ENCODE measurements at places on chromosomes 6 and 20.

DNA sequence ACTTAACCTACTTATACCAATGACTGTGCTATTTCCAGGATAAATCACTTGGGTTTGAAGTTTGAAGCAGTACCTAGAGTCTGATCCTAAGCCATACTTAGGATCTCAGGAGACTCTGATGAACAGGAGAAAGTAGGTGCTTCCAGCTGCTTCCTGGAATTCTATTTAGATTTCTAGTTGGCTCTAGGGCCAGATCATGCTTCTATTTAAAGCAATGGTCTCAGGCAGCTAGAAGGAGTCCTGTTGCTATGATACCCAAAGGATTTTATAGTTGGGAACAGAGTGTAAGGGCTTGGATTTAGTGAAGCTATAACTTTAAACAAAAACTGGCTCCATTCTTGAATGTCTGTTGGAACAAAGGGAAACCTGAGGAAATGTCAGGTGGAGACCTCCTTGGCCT lies 52.4 kb upstream of the TINAG start:
- no peak for DNase-seq

- DNase-seq, result no peak
Observed at GRCh38 chr20:6295867-6296256, 173.0 kb upstream of the FERMT1 start.

DNA sequence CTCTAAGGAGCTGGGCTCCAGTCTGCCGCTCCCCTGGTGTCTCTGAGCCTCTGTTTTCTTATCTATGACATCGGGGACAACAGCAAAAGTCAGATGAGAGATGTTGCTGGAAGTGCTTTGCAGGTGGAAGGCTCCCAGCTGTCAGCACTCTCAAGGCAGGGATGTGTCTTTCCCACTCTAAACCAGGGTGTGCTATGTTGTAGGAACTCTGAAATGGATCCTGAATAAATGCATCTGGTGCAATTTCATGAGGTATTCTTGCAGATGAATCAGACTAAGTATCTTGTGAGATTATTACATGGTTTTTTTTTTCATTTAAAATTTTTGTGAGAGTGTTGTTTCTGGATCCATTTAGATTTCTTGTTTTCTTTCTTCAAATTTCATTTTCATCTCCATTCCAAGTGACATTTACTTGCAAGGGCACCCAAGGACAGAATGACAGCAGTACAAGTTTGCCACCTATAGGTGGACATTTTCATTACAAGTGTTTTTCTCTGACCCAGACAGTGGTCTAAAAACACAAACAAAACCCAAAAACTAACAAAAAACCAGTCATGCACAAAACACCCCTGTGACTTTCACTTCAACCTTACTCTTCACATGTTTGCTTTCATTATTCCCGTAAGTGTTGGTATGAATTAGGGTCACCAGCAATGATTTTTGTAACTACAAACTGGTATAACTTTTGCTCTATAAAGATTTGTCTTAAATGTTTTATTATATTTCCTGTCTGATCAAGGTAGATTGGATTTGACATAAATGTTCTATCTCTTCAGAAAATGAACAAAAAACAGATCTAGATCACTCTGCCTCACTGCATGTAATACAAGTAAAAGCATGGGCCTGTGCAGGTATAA lies 14.7 kb upstream of the SIM1 start:
- no peak for DNase-seq

DNA sequence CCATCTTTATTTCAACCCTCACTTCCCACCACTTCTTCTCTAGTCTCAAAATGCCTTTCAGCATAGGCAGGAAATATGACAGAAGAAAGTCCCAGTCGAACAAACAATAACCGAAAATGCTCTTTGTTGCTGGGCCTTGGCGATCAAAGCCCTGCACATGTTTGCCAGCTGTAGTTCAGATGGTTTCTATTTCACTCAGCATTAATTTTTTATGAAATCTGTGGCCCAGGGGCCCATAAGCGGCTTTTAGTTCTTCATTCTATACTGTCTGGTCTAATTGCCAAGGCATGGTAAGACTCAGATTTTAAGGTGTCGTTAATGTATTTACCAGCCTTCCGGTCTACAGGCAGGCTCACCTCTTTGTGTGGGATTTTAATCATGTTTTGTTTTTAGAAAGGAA lies 10.9 kb upstream of the F13A1 start:
- no peak for DNase-seq

GRCh38 chr6:10237298-10238038 lies 177.4 kb downstream of the TFAP2A start:
- no peak for DNase-seq

- DNase-seq, result no peak
Observed at GRCh38 chr6:99478483-99478882, 36.7 kb downstream of the USP45 start.

DNA sequence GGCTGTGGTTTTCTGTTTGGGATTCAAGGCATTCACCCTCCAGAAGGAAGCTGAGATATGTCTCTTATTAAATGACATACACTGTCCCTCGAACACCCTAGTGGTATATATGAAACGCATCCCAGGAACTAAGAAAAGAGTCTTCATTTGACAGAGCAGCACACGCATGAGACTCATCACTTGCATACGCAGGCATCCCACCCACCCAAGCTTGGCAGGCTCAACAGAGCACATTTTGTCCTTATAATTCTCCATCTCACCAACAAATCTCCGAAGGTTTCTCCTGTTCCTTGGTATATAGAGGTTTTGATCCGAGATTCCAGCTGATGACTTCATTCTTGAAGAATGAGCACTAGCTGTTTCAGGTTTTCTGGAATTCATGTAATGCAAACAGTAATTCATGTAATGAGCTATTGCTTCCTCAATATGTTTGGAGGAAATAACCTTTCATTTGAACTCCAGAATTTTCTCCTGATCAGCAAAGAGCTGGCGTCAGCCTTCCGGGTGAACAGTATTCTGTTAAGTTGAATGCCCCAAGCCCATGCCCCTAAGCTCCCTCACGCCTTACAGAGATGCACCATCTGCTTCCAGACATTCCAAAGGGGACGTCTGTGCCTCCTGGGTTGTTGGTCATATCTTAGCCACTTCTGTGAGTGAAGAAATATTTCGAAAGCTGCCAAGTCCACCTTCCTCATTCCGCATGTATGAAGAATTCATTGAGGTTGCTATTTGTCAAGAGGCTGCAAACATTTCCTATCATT lies 66.0 kb upstream of the CDH4 start:
- no peak for DNase-seq

DNA sequence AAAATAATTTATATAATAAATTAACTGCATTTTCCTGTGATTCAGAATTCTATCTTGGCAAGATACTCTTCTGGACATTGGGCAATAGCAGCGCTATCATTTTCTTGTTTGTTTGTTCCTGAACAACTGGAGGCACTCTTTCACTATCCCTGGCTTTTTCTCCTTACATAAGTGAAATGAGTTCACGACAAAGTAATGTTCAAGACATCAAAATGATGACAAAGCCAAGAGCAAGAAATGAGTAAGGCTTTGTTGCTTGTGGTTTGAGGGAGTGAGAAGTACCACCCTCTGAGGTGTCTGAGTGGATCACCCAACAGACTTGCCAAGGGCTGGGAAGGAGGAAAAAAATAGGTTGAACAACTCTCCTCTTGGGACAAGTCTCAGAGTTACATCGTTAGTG lies 466.6 kb upstream of the JAG1 start:
- no peak for DNase-seq

DNA sequence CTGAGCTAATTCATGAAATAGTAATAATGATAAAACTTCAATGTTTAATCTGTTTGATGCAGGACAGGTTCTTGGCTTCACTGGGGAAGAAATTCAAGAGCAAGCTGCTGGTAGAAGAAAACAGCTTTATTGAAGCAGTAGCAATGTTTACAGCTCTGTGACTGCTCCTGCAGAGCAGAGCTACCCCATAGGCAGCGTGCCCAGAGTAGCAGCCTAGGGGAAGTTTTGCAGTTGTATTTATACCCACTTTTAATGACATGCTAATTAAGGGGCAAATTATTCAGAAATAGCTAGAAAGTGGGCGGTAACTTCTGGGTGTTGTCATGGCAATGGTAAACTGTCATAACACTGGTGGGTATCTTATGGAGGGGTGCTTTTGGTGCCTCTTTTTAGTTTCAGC lies 518.0 kb downstream of the RFPL4B start:
- no peak for DNase-seq

DNA sequence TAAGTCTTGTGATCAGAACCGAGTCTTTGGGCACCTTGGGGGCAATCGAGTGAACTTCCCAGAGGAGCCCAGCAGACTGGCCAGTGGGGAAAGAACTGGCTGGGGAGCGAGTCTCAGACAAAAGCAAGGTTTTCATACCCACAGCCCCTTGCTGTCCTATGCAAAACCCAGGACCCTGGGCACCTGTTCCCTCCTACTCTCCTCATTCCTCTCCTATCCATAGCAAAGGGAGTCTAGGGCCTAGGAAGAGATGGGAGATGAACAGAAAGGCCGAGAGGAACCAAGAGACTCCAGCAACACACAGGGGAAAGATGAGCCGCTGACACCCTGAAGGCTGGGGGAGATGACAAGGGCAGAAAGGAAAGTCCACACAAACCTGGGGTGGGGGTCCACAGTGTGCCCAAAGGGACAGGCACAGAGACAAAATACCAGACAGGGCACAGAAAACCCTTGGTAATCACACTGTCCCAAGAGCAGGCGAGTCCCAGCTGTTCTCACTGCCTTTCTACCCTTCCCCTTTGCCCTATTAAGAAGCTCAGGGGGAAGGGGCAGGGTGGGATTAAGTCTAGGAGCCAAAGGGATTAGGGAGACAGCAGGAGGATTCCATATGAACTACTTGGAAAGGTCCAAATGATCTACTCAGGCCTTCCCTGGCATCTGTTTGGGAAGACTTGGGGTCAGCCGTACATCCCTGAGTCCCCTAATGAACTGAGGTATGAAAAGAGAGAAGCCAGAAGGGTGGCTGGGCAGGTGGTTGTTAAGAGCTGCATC lies 6.5 kb downstream of the PPP1R18 start:
- no peak for DNase-seq

DNA sequence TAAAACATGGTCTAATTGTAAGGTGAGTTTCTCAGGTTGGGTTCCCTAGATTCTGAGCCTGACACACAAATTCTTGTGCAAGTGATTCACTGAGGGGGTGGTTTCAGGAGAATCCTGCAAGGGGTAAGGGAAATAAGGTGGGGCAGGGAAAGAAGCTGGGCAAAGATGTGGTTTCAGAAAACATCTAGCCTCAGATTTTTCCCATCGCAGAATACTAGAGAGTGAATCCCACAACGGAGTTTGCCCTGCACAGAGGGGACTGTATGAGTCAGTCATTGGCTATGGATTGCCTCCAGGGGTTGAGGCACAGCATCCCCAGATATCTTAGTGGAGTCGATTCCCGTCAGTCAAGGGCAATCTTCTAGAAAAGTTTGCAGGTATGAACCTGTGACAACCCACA lies 65.2 kb downstream of the PRL start:
- no peak for DNase-seq

GRCh38 chr6:70231311-70231710 lies 71.6 kb downstream of the COL9A1 start:
- no peak for DNase-seq

DNA sequence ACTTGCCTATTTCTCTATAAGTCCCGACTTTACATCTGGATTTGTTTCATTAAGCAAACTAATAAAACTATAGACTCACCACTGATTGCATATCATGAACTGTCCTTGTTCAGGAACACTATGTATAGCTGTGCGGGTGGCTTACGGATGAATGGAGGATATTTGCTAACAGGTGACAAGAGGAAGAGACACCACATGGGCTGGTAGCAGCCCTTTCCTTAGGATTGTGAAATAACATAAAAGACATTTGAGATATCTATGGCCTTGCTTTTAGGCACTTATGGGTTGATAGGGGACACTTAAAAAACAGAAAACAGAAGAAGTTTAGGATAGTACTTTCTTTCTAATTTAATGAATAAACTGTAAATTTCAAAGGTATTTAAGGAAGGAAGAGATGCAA lies 5.0 kb upstream of the CAP2 start:
- no peak for DNase-seq

DNA sequence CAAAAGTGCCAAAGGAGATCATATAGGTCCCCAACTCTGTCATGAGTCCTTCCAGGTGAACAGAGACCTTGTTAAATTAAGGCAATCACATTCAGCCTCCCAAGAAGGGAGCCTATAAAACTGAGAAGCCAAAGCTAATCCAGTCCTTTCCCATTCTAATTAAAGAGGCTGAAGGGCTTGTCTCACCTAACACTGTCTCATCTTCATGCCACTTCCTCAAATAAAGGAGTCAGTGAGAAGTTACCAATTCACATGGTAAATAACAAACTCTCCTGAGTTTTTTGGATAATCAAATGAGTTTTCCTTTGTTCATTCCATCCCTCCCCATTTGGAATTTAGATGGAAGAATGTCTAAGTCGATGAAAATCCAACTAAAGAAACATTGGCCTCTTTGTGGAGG lies 242.8 kb downstream of the UST start:
- DNase-seq, result no peak

GRCh38 chr6:51396583-51396982 lies 577.9 kb downstream of the TFAP2B start:
- DNase-seq, result no peak

- no peak for DNase-seq
Observed at GRCh38 chr6:39992861-39993622, 58.8 kb upstream of the MOCS1 start.
